ENCODE measurements at places on chromosomes 6 and 20. TPM values are rescaled to one million over a fixed set of nuclear protein-coding genes. Genes with fewer than 3 reads are reported as not detected.

Gene GPX5
- total RNA-seq, result not detected

Gene MAFB
- total RNA-seq, result 13.2 TPM

Gene MYT1
- 7.7 TPM for total RNA-seq

Gene DEF6
- total RNA-seq, result 7.4 TPM

Gene PDE7B
- 12.7 TPM for total RNA-seq

Gene TMEM170B
- 35.6 TPM for total RNA-seq

Gene MMP24
- total RNA-seq, result 15.1 TPM

Gene ALDH8A1
- total RNA-seq, result 5.9 TPM

Gene SLC35D3
- total RNA-seq, result not detected

Gene TMEM244
- total RNA-seq, result not detected

Gene TAAR2
- total RNA-seq, result not detected

Gene TRDN
- total RNA-seq, result 0.60 TPM

Gene SMLR1
- total RNA-seq, result not detected

Gene RCAN2
- 199 TPM for total RNA-seq

All from dorsolateral prefrontal cortex (tissue), 122 donors.